ENCODE measurements at places on chromosomes 4 and X.

DNA sequence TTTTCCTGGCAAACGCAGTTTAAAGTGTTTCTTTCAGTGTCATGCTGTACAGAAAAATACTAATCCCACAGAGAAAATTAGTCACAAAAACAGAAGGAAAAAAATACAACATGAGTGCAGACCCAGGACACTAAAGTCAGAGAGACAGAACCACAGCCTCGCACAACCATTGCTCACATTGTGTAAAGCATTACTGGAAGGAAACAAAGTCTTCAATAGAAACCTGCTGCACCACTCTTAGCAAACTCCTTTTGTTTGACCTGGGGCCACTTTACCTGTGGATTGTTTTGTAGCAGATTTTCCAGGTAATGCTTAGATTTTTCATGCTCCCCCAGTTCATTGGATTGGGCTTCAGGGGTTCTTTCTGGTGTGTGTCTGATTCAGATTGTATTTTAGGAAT is 131.8 kb upstream of the TMLHE start:
- no peak for DNase-seq

DNA sequence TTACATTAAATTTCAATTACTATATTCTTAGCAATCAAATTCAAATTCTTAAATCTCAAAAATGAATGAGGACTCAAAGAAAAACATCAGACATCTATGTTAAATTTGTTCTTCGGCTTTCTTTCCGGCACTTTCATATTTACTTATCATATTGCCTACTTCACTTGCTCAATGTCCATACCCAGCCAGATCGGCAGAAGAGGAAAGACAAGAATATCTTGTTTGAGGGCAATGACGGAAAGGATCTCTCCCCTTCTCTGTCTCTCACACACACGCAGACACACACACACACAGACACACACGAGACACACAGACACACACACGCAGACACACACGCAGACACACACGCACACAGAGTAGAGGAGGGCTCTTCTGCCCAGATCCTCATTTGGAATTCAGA is 13.2 kb upstream of the IRF2 start:
- DNase-seq, result no peak

GRCh38 chrX:130680164-130681035 is 222.6 kb downstream of the ENOX2 start:
- no peak for DNase-seq

DNA sequence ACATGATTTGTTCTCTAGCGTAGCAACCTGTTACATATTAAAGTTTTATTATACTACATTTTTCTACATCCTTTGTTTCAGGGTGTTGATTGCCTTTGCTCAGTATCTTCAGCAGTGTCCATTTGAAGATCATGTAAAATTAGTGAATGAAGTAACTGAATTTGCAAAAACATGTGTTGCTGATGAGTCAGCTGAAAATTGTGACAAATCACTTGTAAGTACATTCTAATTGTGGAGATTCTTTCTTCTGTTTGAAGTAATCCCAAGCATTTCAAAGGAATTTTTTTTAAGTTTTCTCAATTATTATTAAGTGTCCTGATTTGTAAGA is 2.4 kb downstream of the ALB start:
- no peak for DNase-seq

DNA sequence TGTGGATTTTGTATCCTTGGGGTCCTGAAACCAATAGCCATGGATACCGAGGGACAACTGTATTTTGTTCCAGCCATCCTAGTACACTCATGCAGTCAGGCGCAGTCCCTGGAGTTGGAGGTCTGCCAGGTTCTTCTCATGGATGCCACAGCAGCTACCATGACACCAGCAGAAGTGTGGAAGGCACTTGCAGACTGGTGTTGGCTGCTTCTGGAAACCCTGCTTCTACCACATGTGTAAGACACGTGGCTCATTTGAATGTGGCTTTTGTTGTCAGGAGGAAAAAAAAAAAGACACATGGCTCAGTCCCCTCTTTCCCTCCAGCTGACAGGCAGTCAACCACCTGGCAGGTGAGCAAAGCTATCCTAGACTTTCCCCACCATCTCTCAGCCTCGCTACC is 19.4 kb downstream of the DRD5 start:
- no peak for DNase-seq

DNA sequence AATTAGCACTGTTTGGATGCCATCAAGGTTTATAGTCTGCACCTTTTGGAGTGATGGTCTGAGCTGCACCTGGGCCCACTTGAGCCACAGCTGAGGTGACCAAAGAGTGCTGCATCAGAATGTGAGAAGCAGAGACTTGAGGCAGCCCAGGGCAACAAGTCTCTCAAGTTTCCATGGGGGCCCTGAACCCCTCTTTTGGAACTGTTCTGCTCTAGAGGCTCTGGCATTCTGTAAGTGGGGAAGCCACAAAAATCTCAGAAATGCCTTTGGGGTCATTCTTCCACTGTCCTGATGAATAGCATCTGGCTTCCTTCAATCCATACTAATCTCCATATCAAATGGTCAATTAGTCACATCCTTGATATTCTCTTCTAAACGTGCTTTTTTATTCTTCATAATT is 298.4 kb upstream of the MAOA start:
- DNase-seq, result no peak

DNA sequence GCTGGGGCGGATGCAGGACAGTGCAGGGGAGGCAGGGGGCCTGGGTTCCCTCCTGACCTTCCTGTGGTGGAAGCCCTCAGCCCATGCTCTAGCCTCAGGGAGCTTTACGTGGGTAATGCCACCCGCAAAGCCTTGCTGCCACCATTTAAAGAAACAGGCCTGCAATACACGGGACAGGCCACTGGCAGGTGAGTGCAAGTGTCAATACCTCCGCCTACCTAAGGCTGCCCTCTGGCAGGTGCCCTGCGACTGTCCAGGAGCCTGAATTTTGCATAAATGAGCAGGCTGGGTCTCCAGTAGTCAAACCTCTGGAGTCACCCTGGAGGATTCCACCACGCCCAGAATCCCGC is 5.9 kb downstream of the CRMP1 start:
- no peak for DNase-seq

DNA sequence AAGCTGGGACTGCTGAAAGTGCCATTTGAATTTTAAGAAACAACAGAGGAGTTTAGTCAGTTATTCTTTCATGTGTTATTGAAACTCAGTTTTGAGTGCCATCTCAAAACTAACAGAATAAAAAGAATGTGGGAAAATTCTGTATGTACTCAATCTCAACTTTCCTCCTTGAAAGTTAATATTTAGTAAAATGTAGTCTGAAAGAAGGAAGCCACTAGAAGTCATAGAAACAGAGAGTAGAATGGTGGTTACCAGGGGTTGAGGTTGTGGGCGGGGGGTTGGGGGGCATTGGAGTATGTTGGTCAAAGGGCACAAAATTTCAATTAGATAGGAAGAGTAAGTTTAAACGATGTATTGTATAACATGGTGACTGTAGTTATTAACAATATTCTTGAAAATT is 628.3 kb upstream of the MAGEB2 start:
- DNase-seq, result no peak

DNA sequence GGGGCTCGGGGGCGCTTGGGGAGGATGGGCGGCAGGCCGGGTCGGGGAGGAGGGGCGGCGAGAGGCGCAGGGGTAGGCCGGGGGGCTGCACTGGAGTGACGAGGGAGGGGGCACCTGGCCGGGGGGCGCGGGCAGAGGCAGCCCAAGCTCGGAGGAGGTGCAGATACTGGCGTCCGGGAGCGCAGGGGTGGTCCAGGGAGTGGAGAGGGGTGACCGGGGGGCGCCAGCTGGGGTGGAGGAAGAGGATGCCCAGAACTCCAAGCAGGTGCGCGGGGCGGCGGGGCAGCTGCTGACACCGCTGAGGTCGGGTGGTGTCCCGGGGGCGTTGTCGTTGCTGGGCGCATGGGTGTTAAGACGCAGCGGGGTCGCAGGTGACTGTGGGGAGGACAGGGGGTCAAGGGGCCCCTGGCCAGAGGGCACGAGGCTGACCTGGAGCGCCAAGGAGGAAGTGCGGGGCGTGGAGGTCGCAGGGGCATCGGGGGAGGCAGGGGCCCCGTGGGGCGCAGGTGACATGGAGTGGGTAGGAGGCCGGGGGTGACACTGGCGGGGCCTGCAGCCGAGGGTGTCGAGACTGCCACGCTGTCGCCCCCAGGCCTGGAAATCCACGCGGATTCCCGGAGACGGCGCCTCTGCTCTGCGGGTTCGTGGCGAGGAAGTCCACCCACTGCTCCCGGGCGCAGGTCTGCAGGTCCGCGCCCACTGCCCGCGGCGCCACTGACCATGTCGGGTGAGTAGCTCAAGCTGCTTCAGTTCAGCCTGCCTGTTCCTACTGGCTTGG is 928 bp downstream of the GYG2 start:
- DNase-seq, result no peak

DNA sequence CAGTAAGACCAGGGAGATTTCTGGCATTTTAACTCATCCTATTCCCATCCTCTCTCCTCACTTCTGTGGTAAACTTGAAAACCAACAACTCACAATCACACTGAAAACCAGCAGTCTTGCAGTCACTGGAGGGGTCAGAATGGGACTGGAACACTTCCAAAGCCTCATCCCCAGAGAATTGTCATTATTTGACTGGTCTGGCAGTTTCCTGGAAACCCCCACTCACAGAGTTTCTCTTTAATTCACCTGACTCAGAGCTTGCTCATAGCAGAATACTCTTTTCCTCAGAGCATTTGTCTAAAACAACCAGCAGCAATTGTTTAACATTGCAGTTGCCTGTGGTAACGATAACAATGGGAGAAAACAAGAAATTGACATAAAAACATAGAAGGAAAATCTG is 7.3 kb upstream of the RAB9B start:
- DNase-seq, result no peak

GRCh38 chr4:32499171-32499570 is 1779.0 kb downstream of the PCDH7 start:
- no peak for DNase-seq

DNA sequence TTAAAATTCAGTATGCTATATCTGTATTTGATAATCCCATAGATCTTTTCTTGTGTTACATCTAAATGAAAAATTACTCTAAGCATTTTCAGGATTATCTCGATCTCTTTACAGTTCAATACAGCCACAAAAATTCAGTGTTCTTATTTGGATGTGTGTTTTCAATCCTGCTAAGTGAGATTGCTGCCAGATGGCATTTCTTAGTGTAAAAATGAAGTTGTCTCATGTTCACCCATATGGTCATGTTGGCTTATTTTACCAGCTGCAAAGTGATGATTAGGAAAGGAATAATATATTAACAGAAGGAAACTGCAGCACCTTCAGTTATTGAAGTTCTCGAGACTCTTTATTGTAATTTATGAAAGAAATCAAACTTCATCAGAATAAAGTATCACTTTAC is 12.1 kb upstream of the FAM47A start:
- DNase-seq, result no peak

GRCh38 chr4:140250989-140251552 is 97.1 kb upstream of the MAML3 start:
- DNase-seq, result no peak

DNA sequence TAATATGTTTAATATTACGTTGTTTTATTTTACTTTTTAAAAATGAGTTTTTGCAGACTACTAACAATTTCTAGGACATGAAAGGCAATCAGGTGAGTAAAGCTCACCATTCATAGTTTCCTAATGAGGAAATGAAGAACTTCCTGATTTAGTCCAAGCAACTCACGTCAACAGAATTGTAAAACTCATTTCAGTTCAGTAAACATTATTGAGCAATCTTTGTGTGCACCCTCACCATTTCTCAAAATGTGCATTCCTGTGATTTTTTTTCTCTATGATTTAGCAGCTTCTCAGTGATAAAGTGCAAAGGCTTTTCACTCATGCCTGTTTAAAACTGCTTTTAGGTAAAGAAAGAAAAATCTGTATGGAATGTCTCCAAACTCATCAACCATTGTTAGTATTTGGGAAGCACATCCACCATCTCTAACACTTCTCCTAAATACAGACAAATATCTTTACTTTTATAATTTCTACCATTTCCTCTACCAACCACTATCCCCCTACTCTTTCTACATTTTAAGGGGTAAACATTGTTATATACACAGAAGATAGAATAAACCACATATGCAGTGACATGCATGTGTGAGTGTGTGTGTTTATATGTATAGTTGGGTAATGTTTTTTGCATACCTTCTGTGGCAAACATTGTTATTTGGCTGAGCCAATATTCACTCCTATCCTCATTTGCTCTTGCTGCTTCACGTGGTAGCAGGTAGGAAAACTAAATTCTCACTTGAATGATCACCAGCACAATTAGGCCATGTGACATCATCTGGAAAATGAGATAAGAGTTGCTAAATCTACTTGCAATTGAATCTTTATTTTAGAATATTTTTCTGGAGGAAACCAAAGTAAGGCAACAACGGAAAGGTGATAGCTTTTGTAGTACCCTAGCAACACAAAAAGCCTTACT is 54.7 kb upstream of the PRDM8 start:
- DNase-seq, result no peak

GRCh38 chr4:15888515-15888914 is 50.0 kb downstream of the FGFBP1 start:
- DNase-seq, result no peak

GRCh38 chrX:40127052-40127451 is 29.3 kb upstream of the BCOR start:
- DNase-seq, result no peak

GRCh38 chr4:186840771-186841301 is 117.2 kb upstream of the FAT1 start:
- DNase-seq, result no peak

DNA sequence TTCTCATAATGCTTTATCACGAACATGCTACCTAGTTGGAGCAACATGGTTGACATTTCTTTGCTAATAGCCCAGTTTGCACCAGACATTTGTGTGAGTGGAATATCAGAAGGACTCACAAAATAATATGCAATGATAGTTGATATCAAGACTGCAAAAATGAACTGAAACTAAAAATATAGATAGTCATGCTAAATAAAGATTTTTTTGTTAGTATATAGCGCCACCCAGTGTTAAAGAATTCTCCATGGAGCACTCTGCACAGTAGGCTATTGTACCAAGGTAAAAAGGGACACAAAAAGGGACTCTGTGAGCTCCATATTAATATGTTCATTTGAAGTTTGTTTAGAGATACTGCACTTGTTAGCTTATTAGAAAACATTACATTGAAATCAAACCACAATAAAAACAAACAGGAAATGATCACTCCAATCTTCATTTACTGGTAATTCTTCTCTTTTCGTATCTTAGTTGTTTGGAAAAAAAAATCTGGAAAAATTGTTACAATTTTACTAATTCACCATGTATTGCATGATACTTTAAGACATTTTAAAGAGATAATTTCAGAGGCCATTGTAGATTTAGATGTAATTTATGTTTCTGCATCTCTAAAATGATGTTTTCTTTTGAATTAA is 1509.6 kb downstream of the ADGRL3 start:
- DNase-seq, result no peak

DNA sequence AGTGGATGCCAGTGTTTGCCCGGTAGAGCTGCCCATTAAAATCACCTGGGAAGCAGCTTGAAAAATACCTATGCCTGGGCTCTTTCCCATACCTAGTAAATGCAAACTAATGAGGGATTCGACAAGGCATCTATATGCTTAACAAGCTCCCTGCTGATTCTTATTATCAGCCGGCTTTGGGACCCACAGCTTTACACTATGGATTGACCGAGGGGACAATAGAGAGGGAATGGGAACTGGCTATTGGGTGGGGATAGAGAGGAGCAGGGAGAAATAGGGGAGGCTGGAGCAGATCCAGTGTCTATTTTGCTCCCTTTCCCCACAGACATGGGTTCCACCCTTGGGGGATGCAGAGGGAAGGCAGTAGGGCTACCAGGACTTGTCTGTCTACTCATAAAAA is 103.1 kb upstream of the TEX13D start:
- DNase-seq, result no peak

All from stimulated activated CD4-positive, alpha-beta T cell treated with anti-CD3 and anti-CD28 coated beads, Interleukin-15, amount 100 ng/mL, for 1 hour (primary cell).